ENCODE measurements at places on chromosomes 12 and 14. TPM values are rescaled to one million over a fixed set of nuclear protein-coding genes. Genes with fewer than 3 reads are reported as not detected.

GRCh38 chr14:88069677-88070076 is 64.7 kb downstream of the GPR65 start:
- no peaks in the 10 kb centered on the region for H3K4me1 ChIP-seq
- no peak overlapping the region for H3K4me3 ChIP-seq
- DNase-seq, result no peak
- no peaks in the 10 kb centered on the region for H3K27me3 ChIP-seq
- H3K27ac ChIP-seq, result no peak overlapping the region

- no peaks in the 10 kb centered on the region for H3K27me3 ChIP-seq
- H3K4me3 ChIP-seq, result no peak overlapping the region
- H3K27ac ChIP-seq, result no peak overlapping the region
- no peak for DNase-seq
- no peaks in the 10 kb centered on the region for H3K36me3 ChIP-seq
- no peaks in the 10 kb centered on the region for H3K4me1 ChIP-seq
Observed at GRCh38 chr14:33646692-33647260, 304.1 kb downstream of the EGLN3 start.

- H3K4me1 ChIP-seq, result no peaks in the 10 kb centered on the region
- no peaks in the 10 kb centered on the region for H3K27me3 ChIP-seq
- H3K27ac ChIP-seq, result no peak overlapping the region
Observed at GRCh38 chr12:106274575-106275121, 26.8 kb upstream of the CKAP4 start.

HIGD1C gene
- not detected for total RNA-seq

DNA sequence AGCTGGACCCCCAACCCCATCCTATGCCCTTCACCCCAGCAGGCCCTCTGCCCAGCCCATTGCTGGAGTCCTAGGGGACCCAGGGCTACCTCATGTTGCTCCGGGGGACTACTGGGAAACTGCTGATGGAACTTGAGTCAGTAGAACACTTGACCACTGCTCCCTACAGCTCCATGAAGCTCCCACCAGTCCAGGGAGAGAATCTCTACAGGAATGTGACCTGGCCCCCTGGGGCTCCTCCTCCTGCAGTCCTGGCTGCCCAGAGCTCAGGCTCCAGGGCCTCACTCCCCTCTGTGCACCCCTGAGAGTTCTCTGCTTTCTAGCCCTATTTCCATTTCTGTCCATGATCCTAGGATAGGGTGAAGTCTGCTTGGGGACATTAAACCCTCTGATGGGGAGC is 10.8 kb upstream of the AQP2 start:
- peaks cover 29% of the 10 kb centered on the region for H3K4me1 ChIP-seq
- H3K27me3 ChIP-seq, result no peaks in the 10 kb centered on the region
- H3K27ac ChIP-seq, result no peak overlapping the region
- no peaks in the 10 kb centered on the region for H3K36me3 ChIP-seq

INHBE gene
- not detected for total RNA-seq
